Activated CD4-positive, alpha-beta memory T cell treated with anti-CD3 and anti-CD28 coated beads for 36 hours (primary cell): ENCODE measurements at places on chromosomes 5 and 9.

- DNase-seq, result no peak
Observed at GRCh38 chr9:3971391-3972082, 328.3 kb downstream of the GLIS3 start.

- no peak for DNase-seq
Observed at GRCh38 chr5:1538276-1538675, 14.5 kb upstream of the LPCAT1 start.

DNA sequence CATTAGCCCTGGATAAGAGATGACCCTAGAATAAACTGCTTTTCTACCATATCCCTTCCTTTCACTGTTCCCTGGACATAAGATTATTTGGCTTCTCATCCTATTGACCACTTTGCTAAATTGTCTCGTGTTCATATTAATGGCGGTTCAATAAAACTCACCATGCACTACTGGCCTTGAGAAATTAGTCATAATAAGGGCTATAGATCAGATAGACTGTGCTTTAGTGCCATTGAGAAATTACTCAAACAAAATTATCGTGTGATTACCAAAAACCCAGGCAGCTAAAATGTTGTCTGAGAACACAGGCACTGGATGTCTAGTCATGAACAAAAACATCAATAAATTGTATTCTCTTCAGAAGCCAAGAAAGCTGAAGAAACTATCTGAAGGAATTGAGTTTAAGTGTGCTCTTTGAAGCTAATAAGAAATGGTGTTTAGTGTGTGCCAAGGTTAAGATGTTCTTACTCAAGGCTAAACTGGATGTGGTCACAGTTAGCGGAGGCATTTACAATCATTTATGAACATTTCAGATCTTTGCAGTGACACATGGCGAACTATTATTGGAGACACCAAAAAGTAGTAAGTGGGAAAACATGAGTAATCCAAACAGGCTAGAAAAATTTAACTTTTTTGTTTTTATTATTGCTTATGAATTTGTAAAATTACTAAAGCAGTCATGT is 460.4 kb upstream of the RORB start:
- DNase-seq, result no peak

DNA sequence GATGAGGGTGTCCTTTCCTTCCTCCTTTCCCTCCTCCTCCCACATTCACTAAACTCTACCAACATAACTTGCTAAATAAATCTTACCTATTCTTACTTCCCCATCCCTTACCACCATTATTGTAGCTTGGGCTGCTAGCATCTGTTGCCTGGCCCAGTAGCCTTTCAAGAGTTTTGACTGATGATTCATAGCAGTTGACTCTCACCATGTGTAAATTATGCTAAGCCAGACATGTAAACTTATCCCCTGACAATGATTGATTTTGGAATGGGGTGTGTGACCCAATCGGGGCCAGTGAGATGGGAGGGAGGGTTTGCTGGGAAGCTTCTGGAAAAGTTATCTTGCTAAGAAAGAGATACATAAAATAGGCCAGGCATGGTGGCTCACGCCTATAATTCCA is 161.8 kb upstream of the SPRY4 start:
- DNase-seq, result no peak

DNA sequence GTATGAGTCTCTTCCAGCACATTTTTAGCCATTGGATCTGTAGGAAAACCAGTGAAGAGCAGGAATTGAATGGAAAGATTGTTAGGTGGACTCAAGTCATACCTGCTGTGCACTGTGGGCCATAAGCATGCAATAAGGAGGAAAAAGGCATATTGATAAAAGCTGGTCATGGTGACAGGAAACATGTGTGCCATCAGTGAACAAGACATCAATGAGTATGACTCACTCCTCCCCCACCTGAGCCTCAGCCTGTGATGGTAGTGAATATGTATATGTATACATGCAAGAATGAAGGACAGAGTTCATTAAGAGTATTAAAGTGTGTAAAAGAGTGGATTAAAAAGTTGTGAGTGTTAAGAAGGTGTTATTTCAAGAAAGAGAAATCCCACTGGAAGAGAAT is 164.5 kb downstream of the TMEM38B start:
- DNase-seq, result peak; percentile 18
